ENCODE measurements at places on chromosomes 2 and 18. TPM values are rescaled to one million over a fixed set of nuclear protein-coding genes. Genes with fewer than 3 reads are reported as not detected.

Gene ACADL
- total RNA-seq: not detected

Gene LYPD1
- not detected for total RNA-seq

Gene NAT8
- total RNA-seq: 0.64 TPM

Gene STK17B
- total RNA-seq: 40.5 TPM

Gene UNC80
- not detected for total RNA-seq

Gene TUBA3E
- total RNA-seq: not detected

Gene FARP2
- total RNA-seq: 122 TPM

Gene NFU1
- total RNA-seq: 62.0 TPM

Gene ALK
- not detected for total RNA-seq

Gene MTLN
- 110 TPM for total RNA-seq

Gene INHBB
- total RNA-seq: 3.1 TPM

Gene IL36B
- total RNA-seq: not detected

Gene SAG
- 1.8 TPM for total RNA-seq

Gene SLC5A7
- total RNA-seq: not detected

Gene PDE6D
- total RNA-seq: 20.0 TPM

Gene UCN
- 1.0 TPM for total RNA-seq

Gene SERPINB10
- not detected for total RNA-seq

Gene ARHGEF4
- total RNA-seq: 1.6 TPM

Gene LYPD6B
- total RNA-seq: 2.6 TPM

Gene RAB12
- total RNA-seq: 19.6 TPM

Gene PID1
- total RNA-seq: 40.3 TPM

Gene TANC1
- 28.3 TPM for total RNA-seq

Gene UXS1
- total RNA-seq: 34.4 TPM

Gene GPR17
- total RNA-seq: 0.16 TPM

Gene TUBA4B
- not detected for total RNA-seq

Gene SULT1C4
- 2.0 TPM for total RNA-seq

Gene HOXD3
- 4.6 TPM for total RNA-seq

Gene HAAO
- total RNA-seq: 8.2 TPM

Gene RTP5
- total RNA-seq: not detected

Gene TXNDC2
- not detected for total RNA-seq

Gene CNDP1
- not detected for total RNA-seq

Measured in colonic mucosa (tissue), 4 donors.